NB4 (cell line): ENCODE measurements at places on chromosomes 3 and 15.

GRCh38 chr3:10552631-10552943 lies 47.2 kb upstream of the ATP2B2 start:
- peak; percentile 36 for DNase-seq

DNA sequence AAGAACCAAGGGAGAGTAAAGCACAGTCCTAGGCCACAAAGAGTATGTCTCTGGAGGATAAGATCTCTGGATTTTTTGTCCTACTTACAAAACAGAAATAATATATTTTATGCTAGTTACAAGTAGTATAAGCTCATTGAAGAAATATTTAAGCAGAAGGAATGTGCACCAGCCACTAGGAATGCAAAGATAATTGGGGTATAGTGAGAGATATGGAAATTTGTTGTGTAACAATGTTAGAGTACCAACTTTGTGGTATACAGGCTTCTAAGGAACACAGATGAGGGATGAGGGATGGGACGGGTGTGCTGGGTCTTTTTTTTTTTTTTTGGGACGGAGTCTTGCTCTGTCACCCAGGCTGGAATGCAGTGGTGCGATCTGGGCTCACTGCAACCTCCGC lies 26.5 kb downstream of the AKAP13 start:
- DNase-seq = no peak

DNA sequence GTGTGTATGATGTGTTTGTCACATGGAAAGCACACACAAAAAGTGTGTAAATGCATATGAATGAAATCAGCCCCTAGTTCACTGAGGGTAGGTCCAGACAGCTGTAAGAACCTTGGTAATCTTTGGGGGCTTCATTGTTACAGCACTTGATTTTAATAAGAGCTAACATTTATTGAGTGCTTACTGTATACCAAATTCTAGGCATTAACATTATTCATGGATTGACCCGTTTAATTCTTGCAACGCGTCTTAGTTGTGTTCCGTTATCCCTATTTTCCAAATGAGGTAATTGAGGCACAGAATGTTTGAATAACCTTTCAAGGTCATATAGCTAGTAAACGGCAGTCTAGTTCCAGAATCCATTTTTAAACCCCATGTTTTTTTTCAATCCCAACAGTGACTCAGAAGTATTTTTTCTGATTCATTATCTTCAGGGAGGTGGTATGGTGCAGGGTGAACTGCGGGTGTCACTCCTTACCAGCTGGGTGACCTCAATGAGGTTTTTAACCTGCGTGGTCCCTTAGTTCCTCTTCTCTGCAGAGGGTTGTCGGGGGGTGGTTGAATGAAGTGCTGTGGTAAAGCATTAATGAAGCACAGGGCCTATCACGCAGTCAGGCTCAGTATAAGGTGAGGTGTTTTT lies 14.2 kb downstream of the RAB8B start:
- peak; percentile 83 for DNase-seq

- no peak for DNase-seq
Observed at GRCh38 chr3:8964436-8965370, 1.4 kb upstream of the RAD18 start.

- peak; percentile 76 for DNase-seq
Observed at GRCh38 chr3:169149349-169149890, 514.1 kb downstream of the MECOM start.

DNA sequence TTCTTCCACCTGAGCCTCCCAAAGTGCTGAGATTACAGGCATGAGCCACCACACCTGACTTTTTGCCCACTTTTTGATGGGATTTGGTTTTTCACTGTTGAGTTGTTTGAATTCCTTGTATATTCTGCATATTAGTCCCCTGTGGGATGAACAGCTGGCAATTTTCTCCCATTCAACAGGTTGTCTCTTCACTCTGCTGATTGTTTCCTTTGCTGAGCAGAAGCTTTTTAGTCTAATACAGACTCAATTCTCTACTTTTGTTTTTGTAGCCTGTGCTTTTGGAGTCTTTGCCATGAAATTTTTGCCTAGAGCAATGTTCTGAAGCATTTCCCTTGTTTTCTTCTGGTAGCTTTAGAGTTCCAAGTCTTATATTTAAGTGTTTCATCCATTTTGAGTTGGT lies 62.7 kb upstream of the MFGE8 start:
- DNase-seq = no peak

- no peak for DNase-seq
Observed at GRCh38 chr3:125350597-125350996, 24.5 kb downstream of the ZNF148 start.

- DNase-seq = no peak
Observed at GRCh38 chr3:127123533-127123932, 69.4 kb upstream of the PRR23E start.

GRCh38 chr3:183378008-183378407 lies 50.4 kb downstream of the MCF2L2 start:
- no peak for DNase-seq

- no peak for DNase-seq
Observed at GRCh38 chr3:195929452-195929851, 21.1 kb upstream of the TNK2 start.

GRCh38 chr3:195044411-195044810 lies 226.5 kb downstream of the XXYLT1 start:
- no peak for DNase-seq

DNA sequence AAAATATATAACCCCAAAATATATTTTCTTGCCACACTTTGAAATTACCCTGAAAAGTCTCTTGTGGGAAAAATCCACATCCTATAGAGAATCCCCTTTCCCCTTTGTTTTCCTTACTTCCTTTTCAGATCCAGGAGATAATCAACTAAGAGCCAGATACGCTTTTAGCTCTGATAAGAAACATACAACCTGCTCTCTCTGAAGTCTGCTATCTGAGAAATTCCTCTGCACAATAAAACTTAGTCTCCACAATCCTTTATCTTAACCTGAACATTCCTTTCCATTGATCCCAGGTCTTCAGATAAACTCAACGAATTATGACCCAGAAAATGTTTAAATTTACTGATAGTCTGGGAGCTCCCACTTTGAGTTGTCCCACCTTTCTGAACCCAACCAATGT lies 233.4 kb upstream of the SETMAR start:
- DNase-seq = no peak

DNA sequence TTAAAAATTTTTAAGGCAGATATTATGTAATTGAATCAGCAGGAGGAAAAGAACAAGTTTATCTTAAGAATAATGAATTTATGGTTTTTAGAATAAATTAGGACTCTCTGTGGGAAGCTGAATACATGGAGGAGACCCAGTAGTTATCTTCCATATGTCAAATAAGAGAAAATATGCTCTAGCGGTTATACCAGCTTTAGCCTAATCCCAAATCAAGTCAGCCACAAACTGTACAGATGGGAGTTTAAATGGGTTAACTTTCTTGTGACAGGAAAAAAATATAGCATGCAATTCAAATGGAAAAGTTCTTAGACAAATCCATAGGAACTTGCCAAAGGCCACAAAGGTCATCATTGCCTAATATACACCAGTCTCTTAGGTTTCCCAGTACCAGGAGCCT lies 84.3 kb downstream of the TTBK2 start:
- DNase-seq = no peak

- no peak for DNase-seq
Observed at GRCh38 chr3:182469086-182469485, 324.2 kb upstream of the ATP11B start.

DNA sequence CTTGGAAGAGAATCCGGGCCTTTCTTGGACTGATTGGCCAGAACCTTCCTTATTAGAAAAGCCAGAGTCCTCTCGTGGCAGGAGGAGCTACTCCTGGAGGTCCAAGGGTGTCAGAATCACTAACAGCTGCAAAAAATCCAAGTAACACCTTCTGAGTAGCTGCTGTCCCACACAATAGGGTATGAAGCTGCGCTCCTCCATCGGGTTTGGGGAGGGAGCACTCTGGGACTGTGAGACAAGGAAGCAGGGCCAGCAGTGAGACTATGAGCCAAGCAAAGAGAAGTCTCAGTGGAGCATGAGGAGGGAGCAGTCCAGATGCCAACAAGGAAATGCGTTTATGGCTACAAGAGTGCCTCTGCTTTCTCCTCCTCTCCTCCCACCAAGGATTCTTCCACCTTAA lies 21.7 kb downstream of the SEMA3G start:
- DNase-seq = no peak

DNA sequence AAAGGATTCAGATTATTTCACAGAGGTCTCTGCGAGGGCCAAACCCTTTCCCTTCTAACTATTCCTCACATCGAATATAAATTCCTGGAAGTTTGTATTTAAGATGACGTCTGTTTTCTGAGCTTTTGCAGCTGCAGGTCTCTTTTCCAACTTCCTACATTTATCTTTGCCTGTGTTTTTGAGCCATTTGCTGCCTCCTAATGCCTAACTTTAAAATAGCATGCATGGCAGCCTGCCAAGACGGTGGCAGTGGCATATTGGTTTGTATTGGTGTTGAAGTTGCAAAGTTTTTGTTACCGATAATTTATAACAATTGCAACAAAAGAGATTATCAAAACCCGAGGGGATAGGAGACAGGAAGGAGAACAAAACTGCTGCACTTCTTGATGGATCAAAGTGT lies 187.1 kb upstream of the DNAJC19 start:
- DNase-seq = peak; percentile 49

- no peak for DNase-seq
Observed at GRCh38 chr3:87179642-87180041, 47.5 kb upstream of the CHMP2B start.

- DNase-seq = no peak
Observed at GRCh38 chr15:39451121-39451688, 129.7 kb upstream of the THBS1 start.

DNA sequence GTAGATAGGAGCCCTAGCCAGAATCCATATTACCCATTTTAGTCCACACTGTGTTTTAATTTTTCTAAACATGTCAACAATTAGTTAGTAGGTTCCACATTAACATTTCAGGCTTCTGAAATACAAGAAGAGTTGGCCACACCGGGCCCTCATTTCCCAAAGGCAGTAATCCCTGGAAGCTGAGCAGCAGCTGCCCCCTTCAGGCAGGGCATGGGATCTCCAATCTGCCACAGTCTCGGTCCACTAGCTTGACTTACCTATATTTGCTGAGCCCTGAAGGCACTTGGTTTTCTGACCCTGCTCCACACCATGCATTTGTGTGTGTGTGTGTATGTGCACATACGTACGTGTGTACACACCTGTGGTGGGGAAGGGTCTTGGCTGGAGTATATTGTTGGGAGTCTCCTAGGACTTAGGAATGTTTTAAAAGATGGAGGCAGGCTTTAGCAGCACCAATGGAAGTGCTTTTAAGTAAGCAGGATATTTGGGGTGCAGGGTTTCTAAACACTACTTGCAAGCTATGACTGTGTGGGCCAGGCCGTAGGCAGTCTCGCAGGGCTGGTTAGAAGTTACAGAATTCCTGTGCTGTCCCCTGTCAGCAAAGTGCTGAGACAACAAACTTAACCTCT lies 71.2 kb upstream of the SOX14 start:
- peak; percentile 58 for DNase-seq

- DNase-seq = peak; percentile 36
Observed at GRCh38 chr3:84547971-84548970, 410.5 kb upstream of the CADM2 start.

DNA sequence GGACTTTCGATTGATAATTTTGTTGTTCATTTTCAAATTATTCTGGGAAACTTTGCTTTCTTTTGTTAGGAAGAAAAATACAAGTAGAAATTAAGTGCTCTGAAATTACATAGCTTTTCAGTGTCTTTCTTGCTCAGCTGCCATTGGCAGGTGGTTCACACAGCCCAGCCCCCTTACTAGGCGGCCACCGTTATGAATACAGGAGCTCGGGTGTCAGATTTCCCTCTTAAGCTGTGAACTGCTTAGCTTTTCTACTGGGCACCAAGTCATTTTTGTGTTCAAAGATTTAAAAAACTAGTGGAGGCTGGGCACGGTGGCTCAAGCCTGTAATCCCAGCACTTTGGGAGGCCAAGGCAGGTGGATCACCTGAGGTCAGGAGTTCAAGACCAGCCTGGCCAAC lies 55.2 kb downstream of the HMG20A start:
- DNase-seq = no peak

DNA sequence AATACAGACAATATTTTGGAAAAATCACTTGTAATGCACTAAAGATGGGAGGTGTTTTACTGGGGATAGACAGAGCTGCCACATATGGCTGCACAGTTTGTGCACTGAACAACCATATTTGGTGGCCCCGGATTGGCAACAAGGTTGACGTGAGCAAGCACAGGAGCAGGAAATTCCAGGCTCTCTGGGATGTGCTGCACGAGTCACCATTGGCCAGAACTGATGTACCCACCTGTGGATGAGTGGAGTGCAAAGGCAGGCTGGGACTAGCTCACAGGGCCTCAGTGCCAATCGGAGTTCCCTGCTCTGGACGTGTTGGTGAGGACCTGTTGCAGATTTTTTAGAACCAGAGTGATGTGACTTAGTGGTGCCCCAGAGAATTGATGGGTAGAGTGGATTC lies 42.0 kb upstream of the SCAANT1 start:
- DNase-seq = no peak

DNA sequence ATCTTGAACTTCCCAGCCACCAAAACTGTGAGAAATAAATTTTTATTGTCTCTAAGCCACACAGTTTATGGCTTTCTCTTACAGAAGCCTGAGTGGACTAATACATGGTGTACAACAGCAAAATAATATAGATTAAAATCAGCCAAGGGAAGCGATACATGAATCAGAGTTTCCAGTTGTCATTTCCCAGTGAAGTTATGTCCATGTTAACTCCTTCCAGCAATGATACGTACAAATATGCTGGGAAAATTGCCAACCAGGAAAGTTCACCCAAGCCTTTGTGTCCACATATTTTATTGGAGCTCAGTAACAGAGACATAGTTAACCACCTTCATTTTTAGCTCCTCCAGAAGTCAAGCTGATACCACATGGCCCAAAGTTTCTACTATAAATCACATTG lies 280.9 kb upstream of the KCNMB2 start:
- no peak for DNase-seq

DNA sequence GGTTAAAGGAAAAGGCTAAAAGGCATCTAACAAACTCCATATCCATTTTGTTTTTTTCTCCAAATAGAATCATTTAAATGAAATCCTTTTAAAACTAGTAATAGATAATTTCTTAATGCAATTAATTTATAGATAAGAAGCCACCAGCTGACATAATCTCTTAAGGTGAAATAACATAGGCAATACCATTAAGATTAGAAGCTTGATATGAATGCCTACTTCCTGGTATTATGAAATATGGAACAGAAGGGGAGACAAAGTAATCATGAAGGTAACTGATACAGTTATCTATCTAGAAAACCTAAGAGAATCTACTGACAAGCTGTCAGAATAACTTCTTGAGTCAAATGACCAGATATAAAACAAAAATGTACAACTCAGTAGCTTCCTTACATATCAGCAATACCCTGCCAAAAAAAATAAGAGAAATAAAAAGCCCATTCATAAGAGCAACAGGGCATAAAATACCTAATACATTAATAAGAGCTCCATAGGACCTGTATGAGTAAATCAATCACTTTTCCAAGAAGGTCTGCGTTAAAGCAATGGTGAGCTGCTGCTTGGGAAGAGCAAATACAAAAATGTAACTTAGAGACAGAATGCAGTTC lies 10.7 kb downstream of the EHD4 start:
- DNase-seq = no peak

DNA sequence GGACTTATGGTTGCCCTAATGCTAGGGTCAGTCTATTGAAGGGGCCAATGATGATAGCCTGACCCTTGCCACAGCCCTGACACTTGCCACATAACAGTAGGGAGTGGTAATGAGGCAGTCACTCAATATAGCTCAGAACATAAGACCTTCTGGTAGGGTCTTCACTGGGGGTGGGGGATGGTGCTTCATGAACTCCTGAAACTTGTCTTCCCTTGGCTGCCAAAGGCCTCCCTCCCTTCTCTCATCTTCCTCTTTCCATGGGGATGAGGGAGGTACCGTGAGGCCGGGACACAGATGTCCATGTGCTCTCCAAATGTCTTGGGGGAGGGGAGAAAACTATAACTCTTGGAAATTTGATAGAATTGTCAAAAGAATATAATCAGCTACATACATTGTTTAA lies 21.1 kb upstream of the THSD4 start:
- no peak for DNase-seq
